GM04504 (cell line): ENCODE measurements at places on chromosomes 6 and 20.
A peak's percentile ranks its signal among the peaks of the same experiment; 100 is the strongest.

- no peak for DNase-seq
Measured at GRCh38 chr6:36805096-36805797, 34.0 kb downstream of the CPNE5 start.

GRCh38 chr20:6626805-6627204 lies 140.7 kb upstream of the BMP2 start:
- no peak for DNase-seq

DNA sequence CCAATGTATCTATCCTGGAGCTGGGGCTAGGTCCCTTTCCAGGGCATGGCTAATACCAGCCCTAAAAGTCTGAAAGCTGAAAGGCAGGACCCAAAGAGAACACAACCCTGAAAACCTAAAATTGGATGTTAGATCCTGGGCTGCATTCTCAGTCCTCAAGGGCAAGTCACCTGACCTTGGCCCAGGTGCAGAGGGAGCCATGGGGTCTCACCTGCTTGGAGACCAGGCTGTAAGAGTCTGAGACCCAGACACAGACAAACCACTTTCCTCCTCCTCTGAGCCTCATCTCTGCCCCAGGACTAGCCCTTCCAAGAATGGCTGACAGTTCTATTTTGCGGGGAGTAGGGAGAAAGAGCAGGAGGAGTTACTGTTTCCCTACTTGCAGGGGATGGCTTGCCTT lies 60.0 kb downstream of the EFCAB8 start:
- no peak for DNase-seq

DNA sequence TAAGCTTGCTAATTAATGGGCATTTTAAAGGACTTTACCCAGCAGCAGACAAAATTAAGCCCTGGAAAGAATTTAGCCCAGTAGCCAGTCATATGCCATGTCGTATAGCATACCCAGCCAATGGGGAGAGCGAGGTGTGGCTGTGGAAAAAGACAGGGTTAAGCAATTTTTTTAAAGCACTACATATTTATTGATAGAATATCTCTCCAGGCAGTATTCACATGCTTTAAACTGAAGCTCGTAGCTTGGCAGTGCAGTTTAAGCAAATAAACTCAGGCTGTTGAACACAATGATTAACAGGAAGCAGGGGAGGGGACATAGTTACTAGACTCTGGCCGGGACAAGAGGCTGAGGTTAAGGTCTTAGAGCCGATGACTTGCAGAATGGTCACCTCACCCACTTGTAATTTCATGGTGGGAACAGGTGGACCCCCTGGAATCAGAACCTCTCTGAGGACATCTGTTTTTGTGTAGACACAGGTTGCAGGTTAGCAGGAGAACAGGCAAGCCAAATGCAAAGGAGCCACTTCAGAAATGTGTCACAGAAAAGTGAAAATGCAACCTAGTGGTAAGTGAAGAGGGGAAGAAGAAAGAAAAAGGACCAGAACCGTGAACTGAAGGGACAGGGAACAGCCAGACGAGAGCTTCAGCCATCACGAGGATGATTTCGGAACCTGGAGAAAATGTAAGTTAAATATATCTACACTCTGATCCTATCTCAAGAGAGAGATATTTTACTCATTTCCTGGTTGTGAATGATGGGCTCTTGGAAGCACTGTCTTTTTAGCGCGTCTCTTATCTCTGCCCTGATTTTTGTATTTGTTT lies 7.2 kb downstream of the GCNT2 start:
- DNase-seq, result no peak

GRCh38 chr6:98627129-98627775 lies 207.1 kb upstream of the POU3F2 start:
- no peak for DNase-seq

DNA sequence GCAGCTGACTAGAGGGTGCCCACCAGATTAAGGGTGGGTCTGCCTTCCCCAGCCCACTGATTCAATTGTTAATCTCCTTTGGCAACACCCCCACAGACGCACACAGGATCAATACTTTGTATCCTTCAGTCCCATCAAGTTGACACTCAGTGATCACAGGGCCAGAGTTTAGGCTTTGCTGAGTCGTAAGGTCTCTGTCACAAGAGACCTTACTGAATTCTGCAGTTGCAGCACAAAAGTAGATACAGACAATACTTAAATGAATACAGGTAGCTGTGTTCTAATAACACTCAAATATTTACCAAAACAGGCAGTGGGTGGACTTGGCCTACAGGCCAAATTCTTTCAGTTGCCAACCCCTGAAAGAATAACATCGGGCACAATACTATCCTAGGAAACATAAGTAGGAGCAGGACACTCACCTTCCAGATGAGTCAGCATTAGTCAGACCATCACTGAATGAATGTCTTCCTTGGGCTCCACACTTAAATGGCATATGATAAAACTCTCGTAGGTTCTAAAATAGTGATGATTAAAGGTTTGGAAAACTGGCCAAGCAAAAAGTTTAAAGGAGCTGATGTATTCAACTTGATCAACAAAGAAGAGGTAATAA lies 190.0 kb downstream of the UBE3D start:
- peak; percentile 41 for DNase-seq

DNA sequence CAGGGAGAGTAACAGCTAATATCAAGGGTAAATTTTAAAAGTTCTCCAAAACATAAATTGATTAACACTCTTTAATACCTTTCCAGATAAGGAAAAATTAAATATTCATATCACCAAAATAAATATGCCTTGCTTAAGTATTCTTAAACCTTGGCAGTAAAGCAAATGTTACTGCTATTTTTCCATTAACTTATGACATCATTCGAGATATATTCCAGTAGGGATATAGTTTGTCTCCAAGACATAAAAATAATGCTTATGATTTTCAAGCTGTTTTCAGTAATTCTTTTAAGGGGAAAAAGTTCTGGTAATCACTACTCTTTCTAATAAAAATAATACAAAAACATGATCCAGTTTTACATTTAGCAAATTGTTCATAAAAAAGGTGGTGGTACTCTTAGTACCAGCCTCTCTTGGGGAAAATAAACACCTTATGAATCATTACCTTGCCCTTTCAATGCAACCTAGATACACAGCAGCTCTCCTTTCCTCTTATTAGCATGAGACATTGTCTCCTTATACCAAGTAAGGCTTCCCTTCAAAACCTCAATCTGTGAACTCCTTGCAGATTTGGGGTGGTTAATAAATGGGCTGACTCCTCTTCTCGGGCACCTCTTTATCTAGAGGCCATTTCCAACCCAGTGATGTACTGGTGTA lies 31.5 kb upstream of the LTV1 start:
- DNase-seq, result no peak

- DNase-seq, result no peak
Measured at GRCh38 chr6:31308050-31308844, 36.4 kb upstream of the HLA-C start.

DNA sequence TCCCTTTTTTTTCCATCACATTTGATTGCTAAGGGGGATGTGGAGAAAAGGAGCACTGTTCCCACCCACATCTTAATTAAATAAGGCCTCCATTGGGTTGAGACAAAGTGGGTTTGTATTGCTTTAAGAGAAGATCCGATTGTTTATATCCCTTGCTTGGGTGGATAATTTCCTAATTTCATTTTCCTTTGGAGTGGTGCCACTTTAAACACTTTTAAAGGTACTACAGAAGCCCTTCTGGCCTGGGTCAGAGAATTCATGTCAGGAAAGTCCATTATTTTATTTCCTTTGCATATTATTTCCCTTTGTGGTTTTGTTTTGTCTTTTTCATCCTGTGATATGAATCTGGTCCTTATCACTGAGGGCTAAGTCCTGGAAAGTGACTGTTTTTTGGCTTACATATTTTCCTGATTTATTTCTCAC lies 56.9 kb downstream of the PHACTR2 start:
- DNase-seq, result no peak

- no peak for DNase-seq
Measured at GRCh38 chr6:151442371-151442770, 9.6 kb downstream of the RMND1 start.

DNA sequence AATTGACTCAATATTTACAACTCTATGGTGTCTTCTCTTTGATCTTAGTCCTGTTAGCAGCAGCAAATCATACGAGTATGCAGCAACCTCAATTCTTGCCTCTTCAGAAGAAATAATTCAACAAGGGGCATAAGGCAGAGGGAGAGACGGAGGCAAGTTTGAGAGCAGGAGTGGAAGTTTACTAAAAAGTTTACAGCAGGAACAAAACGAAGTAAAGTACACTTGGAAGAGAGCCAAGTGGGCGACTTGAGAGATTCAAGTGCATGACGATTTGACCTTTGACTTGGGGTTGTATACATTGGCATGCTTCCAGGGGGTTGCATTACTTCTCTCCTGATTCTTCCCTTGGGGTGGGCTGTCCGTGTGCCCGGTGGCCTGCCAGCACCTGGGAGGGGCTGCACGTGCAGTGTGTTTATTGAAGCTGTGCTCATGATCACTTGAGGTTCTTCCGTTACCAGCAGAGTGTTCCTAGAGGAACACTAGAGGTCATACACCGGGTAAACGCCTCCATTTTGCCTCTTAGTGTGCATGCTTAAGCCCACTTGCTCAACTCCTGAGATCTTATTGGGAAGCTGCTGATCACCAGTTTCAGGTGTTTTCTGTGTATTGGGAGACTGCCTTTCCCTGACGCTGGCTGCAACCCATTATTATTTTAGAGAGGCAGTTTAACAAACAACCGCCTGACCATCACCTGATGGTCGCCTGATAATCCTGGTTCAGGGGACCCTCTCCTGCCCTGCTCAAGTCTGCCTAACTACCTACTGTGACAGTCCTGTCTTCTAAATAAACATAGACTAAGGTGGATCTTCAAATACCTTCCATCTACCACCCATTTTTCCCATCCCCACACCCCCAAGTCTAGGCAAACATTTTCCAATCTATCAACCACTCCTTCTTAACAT lies 172.4 kb upstream of the MYLIP start:
- DNase-seq, result no peak

DNA sequence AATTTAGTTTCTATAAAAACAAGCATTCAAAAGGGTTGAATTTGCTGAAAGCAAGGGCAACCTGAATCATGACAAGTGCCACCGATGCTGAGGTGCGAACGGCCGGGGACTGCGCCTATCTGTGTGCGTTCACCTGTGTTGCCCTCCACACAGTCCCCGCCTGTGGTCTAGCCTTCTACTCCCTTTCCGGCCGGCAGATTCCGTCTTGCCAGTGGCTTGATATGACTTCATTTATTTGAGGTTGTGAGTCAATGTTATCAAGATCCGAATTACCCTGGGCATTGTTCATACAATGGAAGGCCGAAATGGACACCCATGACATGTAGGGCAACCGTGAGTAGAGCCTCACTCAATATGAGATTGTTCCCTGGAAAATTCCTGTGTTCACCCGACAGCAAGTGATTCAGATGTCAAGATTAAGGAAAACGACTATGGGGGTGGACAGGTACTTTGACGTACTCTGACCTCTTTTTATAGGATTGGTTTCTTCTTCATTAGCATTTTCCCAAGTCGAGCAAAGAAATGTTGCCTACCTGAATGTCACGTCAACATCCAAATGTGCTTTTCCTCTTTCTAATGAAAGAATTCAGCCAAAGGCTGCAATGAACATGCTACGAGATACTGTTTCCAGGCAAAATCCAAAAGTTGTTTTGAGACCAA lies 41.1 kb upstream of the NEDD9 start:
- no peak for DNase-seq

DNA sequence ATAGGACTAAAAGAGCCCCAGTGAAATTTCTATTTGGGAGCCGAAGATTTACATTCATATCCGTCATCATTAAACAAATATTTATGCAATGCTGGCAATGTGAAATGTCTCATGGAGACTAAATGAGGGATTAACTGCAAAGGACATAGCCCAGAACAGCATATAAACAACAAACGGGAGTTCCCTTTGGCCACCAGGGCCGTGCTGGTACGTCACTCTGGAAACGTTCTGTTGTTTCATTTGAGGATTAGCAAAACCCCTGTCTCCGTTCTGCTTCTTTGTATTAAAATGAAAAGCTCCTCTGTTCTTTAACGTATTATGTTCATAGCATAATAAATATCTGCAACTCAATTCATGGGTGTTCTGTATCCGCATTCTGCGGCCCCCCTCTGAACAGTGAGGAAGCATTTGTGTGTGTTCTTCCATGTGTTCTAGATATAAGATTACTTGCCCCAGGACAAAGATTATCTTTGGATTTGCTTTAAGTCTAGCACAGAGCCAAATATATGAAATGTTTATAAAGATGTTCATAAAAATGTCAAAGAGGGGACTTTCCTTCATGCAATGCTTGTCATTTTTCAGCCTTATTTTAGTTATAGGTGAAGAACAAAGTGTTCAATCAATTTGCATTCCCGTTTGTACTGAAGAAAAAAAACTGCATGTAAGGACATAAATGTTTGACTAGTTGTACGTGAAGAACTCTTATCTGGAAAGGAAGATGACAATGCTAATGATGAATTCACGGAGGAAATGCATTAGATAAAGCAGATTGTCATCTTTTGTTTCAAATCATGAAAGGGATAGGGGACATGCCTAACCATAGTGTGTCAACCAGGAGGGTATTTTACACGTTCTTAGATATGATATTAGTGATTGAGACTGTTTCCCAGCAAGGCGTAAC lies 90.0 kb upstream of the TNFAIP3 start:
- no peak for DNase-seq

GRCh38 chr20:15951658-15952057 lies 621.6 kb downstream of the KIF16B start:
- no peak for DNase-seq

- no peak for DNase-seq
Measured at GRCh38 chr6:79949233-79949632, 1.9 kb upstream of the ELOVL4 start.

GRCh38 chr6:126701676-126702560 lies 362.0 kb downstream of the CENPW start:
- DNase-seq, result no peak

DNA sequence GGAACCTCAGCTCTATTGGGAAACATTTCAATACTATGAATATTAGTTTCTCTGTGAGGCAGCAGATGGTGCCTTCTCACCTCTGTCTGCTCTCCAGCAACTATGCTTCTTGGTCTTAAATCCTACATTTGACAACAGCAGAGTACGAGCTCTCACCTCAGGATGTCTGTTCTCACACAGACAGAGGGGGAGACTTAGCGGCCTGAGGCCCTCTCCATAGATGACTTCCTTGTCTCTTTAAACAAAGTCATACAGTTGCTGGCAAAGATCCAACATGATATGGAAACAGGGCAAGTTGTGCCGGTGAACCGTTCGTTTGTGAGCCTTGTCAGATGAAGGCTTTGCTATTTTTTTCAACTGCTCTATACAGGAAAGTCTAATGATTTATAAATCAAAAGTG lies 43.7 kb upstream of the GABRR1 start:
- DNase-seq, result no peak

- no peak for DNase-seq
Measured at GRCh38 chr6:137471497-137471896, 22.7 kb downstream of the OLIG3 start.

GRCh38 chr6:11414176-11414963 lies 123.2 kb upstream of the TMEM170B start:
- DNase-seq, result no peak

DNA sequence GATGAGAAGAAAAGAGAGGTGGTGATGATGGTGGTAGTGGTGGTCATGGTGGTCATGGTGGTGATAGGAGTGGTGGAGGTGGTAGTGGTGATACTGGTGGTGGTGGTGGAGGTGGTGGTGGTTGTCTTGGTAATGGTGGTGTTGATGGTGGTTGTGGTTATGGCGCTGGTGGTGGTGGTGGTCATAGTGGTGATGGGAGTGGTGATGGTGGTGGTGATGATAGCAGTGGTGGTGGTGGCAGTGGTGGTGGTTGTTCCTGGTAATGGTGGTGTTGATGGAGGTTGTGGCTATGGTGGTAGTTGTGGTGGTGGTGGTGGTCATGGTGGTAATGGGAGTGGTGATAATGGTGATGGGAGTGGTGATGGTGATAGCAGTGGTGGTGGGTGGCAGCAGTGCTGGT lies 36.8 kb downstream of the HAO1 start:
- no peak for DNase-seq

- no peak for DNase-seq
Measured at GRCh38 chr6:39923394-39923793, 10.9 kb downstream of the MOCS1 start.

- no peak for DNase-seq
Measured at GRCh38 chr6:37486121-37486839, 13.4 kb downstream of the CCDC167 start.
